Activated effector memory CD4-positive, alpha-beta T cell treated with Interleukin-2 at 50 U/mL for 16 hours (primary cell): ENCODE measurements at places on chromosomes 7 and 10.

GRCh38 chr10:21529032-21529910, 3.8 kb upstream of the SKIDA1 start:
- DNase-seq: no peak

DNA sequence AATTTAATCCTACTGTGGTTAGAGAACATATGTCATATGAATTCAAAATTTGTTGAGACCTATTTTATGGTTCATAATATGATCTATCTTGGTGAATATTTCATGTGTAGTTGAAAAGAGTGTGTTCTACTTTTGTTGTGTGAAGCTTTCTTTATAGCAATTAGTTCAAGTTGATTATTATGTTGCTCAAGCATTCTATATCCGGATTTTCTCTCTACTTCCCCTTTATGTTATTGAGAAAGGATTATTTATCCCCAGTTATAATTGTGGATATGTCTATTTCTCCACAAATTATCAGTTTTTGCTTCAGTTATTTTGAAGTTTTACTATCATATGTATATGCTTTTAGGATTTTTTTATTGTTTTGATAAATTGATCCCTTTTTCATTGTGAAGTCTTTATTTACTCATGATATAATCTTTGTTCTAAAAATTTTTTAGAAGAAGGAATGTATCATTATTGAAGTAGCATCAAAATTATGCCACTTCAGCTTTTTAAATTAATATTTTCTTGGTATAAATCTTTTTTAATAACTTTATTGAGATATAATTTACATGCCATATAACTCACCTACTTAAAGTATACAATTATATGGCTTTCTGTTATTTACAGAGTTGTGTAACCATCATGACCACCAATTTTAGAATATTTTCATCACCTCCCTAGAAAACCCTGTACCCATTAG, 12.0 kb upstream of the MEST start:
- DNase-seq: no peak

- DNase-seq: no peak
Observed at GRCh38 chr7:74299401-74299800, 10.2 kb downstream of the CLIP2 start.

DNA sequence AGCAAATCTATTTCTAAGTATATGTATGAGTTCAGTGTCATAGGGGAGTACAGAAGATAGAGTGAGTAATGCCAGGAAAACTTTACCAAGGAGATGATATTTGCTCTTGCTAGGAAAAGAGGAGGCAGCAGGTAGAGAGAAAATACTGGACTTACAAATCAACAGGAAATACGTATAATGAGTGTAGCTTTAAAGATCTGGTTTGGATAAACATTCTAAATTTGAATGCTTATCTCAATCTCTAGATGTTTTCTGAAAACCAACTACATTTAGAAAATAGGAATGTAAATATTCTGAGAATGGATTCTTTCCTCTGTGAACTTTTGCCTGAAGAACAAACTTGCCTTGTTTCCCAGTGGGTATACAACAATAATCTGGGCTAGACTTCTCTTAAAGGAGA, 46.9 kb upstream of the GNAI1 start:
- DNase-seq: no peak

DNA sequence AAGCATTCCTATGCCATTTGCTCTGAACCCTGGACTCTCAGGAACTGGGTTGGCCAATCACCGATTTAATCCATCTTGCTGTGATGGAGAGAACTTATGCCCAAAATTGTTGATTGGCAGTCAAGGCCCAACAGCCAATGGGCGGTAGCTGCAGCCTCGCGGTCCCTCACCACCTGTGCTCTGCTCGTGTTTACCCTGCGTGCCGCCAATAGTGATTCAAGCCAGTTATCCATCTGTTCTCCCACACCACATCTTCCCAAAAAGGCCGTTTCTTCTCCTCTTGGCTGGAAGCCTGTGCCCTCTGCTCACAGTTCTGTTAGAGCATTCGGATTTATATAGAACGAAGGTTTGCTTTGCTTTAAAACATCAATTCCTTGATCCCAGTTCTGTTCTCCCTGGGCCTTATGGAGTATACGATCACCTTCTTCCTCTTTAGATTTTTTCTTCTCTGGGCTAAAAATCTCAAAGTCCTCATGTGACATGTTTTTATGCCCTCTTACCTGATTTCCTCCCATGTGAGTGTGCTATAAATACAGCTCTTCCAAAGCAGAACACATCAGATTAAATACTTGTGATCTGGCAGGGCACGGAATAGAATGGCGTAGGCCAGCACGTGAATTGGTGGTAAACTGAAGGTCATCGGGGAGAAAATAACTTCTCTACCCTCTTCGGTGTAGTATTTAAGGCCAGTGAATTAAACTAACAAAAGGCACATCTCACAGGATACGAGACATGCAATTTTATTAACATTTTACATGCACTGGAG, 212.8 kb downstream of the NSUN6 start:
- DNase-seq: no peak

GRCh38 chr7:68014031-68014736, 1017.6 kb downstream of the TYW1 start:
- no peak for DNase-seq

- no peak for DNase-seq
Observed at GRCh38 chr10:132517951-132518521, 19.6 kb upstream of the INPP5A start.

- no peak for DNase-seq
Observed at GRCh38 chr7:130350945-130351790, 6.6 kb downstream of the CPA5 start.

- DNase-seq: no peak
Observed at GRCh38 chr7:84069999-84070500, 124.5 kb downstream of the SEMA3A start.

DNA sequence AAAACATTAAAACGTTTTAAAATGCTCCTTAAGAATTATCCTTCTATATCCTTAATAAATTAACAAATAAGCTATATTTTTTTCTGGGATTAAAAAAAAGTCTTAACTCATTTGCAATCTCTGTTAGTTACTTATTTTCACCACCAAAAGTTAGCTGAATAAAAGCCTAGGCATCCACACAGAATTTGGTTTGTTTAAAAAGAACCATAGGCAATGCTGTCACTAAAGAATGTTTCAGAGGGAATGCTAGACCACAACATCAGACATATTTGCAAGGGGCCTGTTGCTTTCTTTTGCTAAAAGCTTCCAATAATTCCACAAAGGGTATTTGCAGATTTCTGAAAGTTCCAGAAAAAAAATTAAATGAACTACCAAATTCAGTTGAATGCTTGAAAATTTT, 244.2 kb downstream of the POU6F2 start:
- DNase-seq: no peak

- no peak for DNase-seq
Observed at GRCh38 chr7:78080811-78081210, 282.2 kb downstream of the PHTF2 start.

DNA sequence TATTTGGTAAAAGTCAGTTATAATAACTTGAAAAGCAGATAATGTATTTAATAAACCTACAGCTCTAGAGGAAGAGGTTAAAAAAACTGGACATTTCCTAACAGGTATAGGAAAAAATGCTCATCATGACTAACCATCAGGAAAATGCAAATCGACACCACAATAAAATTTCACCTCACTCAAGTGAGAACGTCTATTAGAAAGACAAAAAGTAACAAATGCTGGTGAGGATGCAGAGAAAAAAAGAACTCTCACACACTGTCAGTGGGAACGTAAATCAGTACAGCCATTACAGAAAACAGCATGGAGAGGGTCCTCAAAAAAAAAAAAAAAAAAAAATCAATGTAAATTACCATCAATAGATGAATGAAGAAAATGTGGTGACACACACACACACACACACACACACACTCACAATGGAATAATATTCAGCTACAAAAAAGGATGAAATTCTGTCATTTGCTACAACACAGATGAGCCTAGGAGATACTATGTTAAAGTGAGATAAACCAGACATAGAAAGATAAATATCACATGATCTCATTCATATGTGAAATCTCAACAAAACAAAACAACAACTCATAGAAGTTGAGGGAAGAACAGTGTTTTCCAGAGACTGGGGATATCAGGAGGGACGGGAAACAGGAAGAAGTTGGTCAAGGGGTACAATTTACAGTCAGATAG, 20.1 kb downstream of the EPC1 start:
- no peak for DNase-seq

DNA sequence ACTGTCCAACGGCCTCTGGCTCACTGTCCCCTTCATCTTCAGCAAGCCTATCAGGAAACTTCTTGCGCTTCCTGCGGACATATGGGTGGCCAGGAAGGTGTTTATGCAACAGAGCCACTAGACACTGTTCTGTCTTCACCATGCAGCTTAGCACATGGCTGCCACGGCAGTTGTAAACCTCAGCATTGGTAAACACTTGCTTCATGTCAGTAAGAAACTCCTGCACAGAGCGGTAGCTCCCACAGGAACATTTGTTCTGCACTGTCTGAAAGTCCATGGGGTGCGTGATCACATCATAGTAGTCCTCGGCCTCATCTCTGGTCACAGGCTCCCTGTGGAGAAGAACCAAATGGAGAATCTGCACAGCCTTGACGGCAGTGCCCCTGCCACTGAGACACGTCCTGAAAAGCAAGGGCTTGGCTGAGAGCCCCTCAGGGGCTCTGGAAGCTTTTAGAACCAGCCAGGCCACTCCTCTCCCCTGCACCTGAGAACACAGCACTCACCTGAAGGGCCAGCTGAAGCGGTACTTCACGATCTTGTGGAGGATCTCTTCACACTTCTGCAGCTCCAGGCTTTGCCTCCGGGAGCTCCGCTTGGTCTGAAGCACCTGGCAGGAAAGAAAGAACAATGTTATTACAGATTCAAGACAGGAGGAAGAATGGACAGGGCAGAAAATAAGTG, 8.8 kb downstream of the FZD9 start:
- DNase-seq: no peak

- DNase-seq: no peak
Observed at GRCh38 chr10:84837877-84838276, 509.5 kb downstream of the CCSER2 start.

DNA sequence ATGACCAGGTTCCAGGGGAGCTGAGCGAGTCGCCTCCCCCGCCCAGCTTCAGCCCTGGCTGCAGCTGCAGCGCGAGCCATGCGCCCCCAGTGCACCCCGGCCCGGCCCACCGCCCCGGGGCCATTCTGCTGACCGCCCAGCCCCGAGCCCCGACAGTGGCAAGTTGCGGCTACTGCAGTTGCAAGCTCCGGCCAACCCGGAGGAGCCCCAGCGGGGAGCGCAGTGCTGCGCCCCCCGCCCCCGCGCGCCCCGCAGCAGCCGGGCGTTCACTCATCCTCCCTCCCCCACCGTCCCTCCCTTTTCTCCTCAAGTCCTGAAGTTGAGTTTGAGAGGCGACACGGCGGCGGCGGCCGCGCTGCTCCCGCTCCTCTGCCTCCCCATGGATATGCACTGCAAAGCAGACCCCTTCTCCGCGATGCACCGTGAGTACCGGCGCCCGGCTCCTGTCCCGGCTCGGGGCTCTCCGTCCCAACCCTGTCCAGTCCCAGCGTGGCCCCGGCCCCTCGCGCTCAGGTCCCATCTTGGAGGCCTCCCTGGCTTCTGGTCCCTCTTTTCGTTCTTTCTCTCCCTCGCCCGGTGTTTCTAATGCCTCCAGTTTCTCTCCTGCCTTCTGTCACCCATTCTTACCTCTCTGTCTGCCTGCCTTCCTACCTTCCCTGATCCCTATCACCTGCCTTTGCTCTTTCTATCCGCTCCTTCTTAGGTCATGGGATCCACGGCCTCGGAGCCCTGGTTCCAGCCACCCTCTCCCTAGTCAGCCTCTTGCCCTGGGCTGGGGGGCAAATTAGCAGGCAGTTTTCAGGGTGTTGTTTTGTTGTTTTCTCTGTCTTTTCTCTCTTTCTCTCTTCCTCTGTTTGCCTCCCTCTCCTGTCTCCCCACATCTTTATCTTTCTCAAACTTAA, 751 bp downstream of the PAX2 start:
- no peak for DNase-seq

DNA sequence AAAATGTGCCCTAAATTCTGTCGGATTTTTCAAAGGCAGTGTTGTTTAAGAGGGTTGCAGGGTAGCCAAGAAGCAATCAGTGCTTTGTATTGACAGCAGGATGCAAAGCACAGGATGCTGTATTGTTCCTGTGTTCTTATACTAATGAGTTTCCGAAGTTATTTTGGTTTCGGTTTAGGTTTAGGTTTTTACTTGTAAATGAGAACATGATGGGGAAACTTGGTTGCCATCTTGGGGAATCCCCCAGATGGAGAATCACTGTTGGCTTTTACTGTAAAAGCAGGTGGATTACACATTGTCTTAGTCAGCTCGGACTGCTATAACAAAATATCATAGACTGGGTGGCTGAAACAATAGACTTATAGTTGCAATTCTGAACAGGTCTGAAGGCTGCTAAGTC, 72.1 kb downstream of the INHBA start:
- no peak for DNase-seq

- no peak for DNase-seq
Observed at GRCh38 chr7:67470256-67470751, 473.7 kb downstream of the TYW1 start.

DNA sequence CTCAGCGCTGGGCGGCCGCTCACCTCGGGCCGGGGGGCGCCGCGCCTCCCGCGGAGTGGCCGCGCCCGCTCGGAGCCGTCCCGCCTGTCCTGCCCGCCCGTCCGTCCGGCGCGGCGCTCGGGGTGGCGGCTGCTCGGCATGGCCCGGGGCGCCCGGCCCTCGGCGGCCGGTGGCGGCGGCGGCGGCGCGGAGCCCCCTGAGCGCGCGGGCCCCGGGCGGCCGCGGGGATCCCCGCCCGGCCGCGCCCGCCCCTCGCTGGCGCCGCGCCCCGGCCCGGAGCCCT, 338 bp downstream of the SDK1 start:
- DNase-seq: no peak

DNA sequence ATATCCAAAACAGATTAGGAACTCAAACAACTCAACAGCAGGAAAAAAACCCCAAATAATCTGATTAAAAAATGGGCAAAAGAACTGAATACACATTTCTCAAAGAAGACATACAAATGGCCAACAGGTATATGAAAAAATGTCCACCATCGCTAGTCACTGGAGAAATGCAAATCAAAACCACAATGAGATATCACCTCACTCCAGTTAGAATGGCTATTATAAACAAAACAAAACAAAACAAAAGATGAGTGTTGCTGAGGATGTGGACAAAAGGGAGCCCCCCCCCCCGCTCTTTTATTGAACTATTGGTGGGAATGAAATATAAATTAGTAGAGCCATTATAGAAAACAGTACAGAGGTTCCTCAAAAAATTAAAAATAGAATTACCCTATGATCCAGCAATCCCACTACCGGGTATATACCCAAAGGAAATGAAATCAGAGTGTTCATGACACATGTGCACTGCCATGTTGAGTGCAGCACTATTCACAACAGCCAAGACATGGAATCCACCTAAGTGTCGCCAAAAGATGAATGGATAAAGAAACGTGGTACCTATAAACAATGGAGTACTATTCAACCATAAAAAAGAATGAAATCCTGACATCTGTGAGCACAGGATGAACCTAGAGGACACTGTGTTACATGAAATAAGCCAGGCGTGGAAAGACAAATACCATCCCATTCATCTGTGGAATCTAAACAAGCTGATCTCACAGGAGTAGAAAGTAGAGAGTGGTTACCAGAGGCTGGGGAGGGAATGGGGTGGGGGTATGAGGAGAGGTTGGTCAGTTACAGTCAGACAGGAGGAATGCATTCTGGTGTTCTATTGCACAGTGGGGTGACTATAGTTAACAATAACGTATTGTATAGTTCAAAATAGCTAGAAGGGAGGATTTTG, 78.1 kb upstream of the RHEB start:
- no peak for DNase-seq
